ENCODE measurements at places on chromosomes 11 and 22.

- no peak overlapping the region for H3K27ac ChIP-seq
- no peaks in the 10 kb centered on the region for H3K27me3 ChIP-seq
- no peaks in the 10 kb centered on the region for H3K4me1 ChIP-seq
- H3K4me3 ChIP-seq, result no peak overlapping the region
- H3K36me3 ChIP-seq, result no peaks in the 10 kb centered on the region
Observed at GRCh38 chr22:30435674-30436126, 10.1 kb downstream of the MTFP1 start.

DNA sequence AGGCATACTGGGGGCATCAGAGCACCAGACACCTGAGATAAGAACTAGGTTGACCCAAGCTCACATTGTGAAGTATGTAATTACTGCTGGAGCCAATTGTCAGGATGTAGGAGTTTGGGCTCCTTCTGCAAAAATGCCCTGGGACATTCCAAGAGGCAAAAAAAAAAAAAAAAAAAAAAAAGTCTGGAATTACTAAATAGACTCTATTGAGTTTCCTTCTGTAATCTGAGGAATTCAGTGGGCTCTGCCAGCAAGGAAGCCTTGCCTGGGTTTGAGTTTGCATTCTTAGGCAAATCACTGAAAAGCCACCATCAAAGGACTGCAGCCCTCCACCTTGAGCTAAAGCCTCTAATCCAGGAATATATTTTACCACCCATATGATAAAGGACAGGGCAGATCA, 8.0 kb upstream of the CAVIN3 start:
- no peak overlapping the region for H3K27ac ChIP-seq
- DNase-seq, result no peak
- no peaks in the 10 kb centered on the region for H3K27me3 ChIP-seq
- no peaks in the 10 kb centered on the region for H3K36me3 ChIP-seq
- H3K4me1 ChIP-seq, result peaks cover 2% of the 10 kb centered on the region
- no peak overlapping the region for H3K4me3 ChIP-seq

GRCh38 chr11:41826085-41826484, 366.6 kb upstream of the LRRC4C start:
- H3K27ac ChIP-seq, result no peak overlapping the region
- no peaks in the 10 kb centered on the region for H3K36me3 ChIP-seq

DNA sequence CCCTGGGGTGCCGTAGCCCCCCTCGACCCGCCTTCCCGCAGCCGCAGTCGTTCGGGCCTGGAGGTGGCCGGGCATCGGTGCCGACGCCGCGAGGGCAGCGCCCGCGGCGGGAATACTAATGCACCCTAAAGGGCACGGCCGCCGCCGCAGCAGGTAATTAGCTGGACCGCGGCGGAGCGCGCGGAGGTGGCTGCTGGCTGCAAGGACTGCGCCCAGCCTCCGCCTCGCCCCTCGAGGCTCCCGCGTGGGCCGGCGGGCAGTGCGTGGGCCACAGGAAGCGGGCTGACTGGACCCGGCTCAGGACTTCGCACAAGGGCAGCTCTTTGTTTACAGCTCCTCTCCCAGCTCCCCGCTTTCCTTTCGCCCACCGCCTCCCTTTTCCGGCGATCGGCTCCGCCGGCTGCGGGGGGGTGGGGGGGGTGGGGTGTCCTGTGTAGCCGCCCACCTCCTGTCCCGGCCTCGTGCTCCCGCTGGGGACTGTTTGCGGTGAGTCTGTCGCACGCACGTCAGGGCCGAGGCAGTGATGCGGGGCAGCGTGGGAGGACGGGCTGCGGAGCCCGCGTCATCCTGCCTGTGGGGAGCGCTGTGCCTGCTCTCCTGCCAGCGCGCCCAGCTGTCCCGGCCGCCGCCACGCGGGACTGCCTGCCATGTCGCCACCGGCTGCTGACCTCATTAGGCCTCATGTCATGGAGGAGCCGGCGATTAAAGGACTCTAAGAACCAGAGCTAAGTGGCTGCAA, 53.2 kb downstream of the GRIK4 start:
- no peaks in the 10 kb centered on the region for H3K27me3 ChIP-seq
- H3K27ac ChIP-seq, result no peak overlapping the region
- no peaks in the 10 kb centered on the region for H3K36me3 ChIP-seq
- H3K4me3 ChIP-seq, result peak overlapping the region; percentile 51
- peak; percentile 48 for DNase-seq
- H3K4me1 ChIP-seq, result peaks cover 9% of the 10 kb centered on the region

DNA sequence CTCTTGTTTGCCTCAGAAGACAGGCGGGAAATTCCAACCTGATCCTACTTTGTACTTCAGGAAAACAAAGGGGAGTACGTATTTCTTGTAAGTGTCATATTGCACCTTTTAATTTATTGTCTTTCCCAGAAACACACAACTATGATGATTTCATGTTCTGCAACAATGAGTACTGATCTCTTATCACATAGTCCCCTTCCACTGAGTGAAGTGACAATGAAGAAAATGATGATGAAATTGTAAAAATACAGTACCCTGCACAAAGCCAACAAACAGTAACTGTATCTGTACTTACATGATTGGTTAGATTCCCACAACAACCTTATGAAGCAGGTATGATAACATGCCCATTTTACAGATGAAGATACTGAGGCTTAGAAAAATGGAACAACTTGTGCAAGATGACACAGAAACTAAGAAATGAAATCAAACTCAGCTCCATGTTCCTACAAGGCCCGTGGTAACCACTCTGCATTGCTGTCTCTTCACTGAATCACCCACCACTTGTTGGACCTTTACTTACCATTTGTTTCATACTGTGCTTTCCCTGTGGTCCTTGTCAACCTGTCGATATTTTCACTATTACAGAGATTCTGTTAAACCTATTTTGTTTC, 37.5 kb downstream of the SLC1A2 start:
- no peak overlapping the region for H3K4me3 ChIP-seq
- H3K27ac ChIP-seq, result no peak overlapping the region
- no peak for DNase-seq
- no peaks in the 10 kb centered on the region for H3K36me3 ChIP-seq

GRCh38 chr22:49205483-49205800, 622.2 kb downstream of the BRD1 start:
- peak overlapping the region; percentile 21 for H3K4me3 ChIP-seq
- no peaks in the 10 kb centered on the region for H3K4me1 ChIP-seq
- no peak for DNase-seq
- H3K36me3 ChIP-seq, result no peaks in the 10 kb centered on the region
- H3K27me3 ChIP-seq, result no peaks in the 10 kb centered on the region

DNA sequence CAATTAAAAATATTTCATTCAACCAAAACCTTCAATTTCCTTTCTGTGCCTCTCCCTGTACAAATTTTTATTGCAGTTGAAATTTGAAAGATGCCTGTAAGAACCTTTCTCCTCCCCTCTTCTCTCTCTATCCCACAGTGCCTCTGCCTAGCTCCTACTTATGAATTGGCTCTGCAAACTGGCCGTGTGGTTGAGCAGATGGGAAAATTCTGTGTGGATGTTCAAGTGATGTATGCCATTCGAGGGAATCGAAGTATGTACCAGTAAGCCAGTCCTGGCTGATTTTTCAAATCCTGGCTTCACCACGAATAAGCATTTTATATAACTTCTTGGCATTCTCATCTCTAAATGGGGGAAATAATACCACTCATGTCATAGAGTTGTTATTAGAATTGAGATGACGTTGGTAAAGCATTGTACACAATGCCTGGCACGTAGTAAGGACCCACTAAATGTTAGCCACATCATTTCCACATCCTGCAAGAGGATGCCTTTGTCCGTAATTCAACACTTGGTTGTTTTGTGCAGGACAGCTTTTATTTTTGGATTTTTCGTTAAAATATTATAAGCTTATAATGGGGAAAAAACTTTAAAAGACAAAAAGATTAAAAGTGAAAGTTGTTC, 6.0 kb downstream of the DDX25 start:
- no peaks in the 10 kb centered on the region for H3K4me1 ChIP-seq
- H3K27ac ChIP-seq, result no peak overlapping the region
- H3K27me3 ChIP-seq, result peaks cover 3% of the 10 kb centered on the region

DNA sequence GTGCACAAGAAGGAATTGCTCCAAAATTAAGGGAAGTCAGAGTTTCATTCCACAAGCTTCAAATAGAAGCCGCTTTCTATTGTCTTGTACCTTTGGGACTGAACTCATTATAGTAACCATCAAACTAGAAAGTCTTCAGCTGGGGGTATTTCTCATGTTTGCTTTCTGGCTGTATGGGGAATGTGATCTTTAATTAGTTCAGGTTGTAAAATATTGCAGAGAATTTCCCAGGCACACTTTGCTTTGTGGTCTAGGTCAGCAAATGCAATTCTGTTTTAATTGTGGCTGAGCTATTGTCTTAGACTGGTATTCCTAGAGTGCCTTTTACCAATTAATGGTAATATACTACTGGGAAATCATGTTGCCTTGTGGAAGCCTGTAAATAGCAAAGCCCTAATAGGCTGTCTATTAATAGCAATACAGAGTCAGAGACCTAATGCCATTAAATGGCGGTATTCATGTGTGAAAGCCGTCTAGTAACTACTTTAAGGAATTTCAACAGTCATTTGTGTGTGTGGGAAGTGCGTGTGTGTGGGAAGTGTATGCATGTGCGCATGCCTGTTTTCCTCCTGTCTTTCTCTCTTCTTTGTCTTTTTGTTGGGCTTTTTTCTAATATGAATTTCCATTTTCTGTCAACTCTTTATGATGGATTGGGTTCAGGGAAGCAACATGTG, 276.6 kb downstream of the FAT3 start:
- H3K27ac ChIP-seq, result no peak overlapping the region
- H3K27me3 ChIP-seq, result no peaks in the 10 kb centered on the region
- peaks cover 4% of the 10 kb centered on the region for H3K4me1 ChIP-seq
- H3K4me3 ChIP-seq, result no peak overlapping the region
- H3K36me3 ChIP-seq, result no peaks in the 10 kb centered on the region

DNA sequence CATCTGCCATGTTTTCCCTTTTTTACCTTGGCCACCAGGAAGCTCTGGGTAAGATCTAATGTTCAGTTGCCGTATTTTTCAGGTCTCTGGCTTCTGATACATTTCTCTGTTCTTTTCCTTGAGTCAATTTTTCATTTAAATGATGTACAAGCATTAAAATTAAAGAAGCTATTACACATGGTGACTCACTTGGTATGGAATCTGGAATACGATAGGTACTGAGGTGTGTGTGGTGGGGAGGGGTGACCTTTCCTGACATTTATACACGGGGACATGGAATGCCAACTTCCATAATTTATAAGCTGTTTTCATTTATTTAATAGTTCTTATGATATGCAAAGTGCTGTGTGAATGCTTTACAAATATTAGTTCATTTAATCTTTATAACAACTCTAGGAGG, 47.8 kb upstream of the ALX4 start:
- H3K27me3 ChIP-seq, result no peaks in the 10 kb centered on the region
- H3K4me3 ChIP-seq, result no peak overlapping the region
- peaks cover 3% of the 10 kb centered on the region for H3K4me1 ChIP-seq
- no peaks in the 10 kb centered on the region for H3K36me3 ChIP-seq

DNA sequence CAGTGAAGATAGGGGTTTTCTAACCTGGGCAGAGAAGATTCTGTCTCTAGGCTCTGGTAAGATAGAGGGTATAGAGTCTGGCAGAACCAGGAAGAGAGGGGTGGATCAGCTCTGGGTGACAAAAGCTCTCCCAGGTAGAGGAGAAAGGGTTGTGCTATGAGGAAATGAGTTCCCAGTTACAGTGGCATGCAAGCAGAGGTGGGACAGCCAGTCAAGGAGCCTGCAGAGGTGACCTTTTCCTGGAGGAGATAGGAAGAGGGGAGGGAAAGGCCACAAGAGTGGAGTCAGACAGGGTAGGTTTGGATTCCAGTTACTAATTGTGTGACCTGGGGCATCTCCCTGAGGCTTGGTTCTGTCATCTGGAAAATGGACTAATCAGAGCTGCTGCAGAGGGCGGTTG, 3.4 kb upstream of the CAPN5 start:
- H3K27ac ChIP-seq, result no peak overlapping the region
- peaks cover 10% of the 10 kb centered on the region for H3K4me1 ChIP-seq
- H3K36me3 ChIP-seq, result no peaks in the 10 kb centered on the region
- H3K4me3 ChIP-seq, result no peak overlapping the region
- H3K27me3 ChIP-seq, result peaks cover 3% of the 10 kb centered on the region

DNA sequence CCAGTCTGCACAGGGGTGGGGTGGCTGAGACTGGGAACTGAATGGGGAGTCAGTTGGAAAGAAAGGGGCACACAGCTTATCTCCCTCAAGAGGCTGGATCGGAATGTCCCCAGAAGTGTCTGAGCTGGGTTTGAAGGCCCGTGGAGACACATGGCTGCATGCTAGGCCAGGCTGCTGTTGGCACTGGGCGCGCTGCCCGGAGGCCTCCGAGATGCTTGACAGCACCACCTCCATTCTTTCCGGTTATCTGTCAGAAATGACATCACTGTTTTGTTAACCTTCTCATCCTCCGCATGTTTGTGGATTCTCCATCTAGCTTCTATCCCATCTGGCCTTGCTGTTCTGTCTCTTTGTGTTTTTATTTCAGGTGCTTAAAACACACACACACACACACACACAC, 85.5 kb downstream of the APIP start:
- peaks cover 4% of the 10 kb centered on the region for H3K4me1 ChIP-seq
- no peak overlapping the region for H3K27ac ChIP-seq
- no peak overlapping the region for H3K4me3 ChIP-seq
- no peaks in the 10 kb centered on the region for H3K36me3 ChIP-seq
- no peaks in the 10 kb centered on the region for H3K27me3 ChIP-seq
- DNase-seq, result no peak

DNA sequence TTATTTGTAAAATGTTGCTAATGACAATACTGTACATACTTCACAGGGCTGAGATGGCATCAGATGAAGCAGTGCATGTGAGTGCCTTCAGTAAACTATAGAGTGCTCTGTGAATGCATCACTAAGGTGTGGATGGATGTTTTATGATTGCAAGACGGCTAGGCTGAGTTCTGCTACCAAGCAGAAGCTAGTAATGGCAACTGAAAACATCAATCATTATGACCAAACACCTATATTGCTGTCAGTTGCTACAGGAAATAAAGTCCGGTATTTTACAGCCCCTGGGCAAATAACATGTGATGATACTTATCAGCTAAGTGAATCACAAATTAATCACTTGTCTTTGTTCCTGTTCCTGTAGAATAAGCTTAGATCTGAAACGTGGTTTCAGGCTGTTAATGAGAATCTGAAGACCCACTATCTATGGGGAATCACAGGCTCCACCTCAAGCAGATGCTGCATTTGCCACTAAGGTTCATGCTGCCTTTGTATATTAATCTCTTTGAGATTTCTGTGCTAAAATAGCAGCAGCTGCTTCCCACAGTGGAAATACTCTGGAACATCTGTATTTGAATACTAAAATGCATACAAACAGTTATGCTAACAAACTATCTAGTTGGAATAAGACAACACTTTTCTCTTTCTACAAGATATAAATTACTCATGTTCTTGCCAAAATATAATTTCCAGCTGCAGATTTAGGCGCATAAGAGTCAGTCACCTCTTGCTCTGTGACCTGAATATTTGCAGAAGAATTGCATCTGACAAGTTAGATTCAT, 254.0 kb upstream of the PITPNB start:
- H3K4me3 ChIP-seq, result no peak overlapping the region
- H3K27me3 ChIP-seq, result no peaks in the 10 kb centered on the region
- H3K36me3 ChIP-seq, result no peaks in the 10 kb centered on the region
- H3K27ac ChIP-seq, result no peak overlapping the region

GRCh38 chr11:106400949-106401570, 323.6 kb downstream of the AASDHPPT start:
- no peak overlapping the region for H3K4me3 ChIP-seq
- no peaks in the 10 kb centered on the region for H3K36me3 ChIP-seq
- no peaks in the 10 kb centered on the region for H3K4me1 ChIP-seq
- H3K27ac ChIP-seq, result no peak overlapping the region
- H3K27me3 ChIP-seq, result no peaks in the 10 kb centered on the region

- no peak overlapping the region for H3K4me3 ChIP-seq
- DNase-seq, result no peak
- no peaks in the 10 kb centered on the region for H3K27me3 ChIP-seq
- H3K4me1 ChIP-seq, result no peaks in the 10 kb centered on the region
- no peaks in the 10 kb centered on the region for H3K36me3 ChIP-seq
- H3K27ac ChIP-seq, result no peak overlapping the region
Observed at GRCh38 chr11:130197386-130198035, 37.9 kb downstream of the ST14 start.

- H3K27me3 ChIP-seq, result peaks cover 2% of the 10 kb centered on the region
- H3K36me3 ChIP-seq, result no peaks in the 10 kb centered on the region
- no peak overlapping the region for H3K27ac ChIP-seq
- DNase-seq, result peak; percentile 74
Observed at GRCh38 chr22:49632199-49633009, 195.3 kb downstream of the BRD1 start.
